ENCODE measurements at places on chromosomes 11 and 22.

DNA sequence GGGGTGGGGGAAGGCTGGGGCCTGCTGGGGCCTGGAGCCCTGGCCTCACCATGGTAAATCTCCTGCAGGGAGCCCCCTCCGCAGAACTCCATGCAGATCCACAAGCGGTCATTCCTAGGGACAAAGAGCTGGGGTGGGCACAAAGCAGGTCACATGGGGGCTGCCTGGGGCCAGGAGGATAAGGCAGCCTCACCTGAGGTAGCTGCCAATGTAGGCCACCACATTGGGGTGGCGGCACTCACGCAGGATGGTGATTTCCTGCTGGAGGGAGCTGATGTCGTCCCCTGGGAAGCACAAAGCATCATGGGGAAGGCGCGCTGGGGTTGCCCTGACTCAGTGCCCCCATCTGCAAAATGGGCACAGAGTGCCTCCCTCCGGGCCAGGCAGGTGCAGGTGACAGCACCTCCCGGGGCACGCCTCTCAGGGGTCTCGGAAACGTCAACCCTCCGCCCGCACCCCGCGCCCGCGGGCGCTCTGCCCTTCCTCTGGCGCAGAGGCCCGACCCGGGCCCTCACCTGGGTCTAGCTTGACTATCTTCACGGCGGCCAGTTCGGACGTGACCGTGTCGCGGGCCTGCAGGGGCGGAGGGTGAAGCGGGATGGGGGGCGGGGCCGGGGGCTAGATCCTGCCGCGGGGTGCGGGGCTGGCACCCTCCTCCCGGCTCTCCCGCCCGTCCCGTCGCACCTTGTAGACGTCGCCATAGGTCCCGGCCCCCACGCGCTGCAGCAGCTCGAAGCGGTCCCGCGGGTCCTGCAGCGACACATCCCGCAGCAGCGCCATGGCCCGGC lies 450 bp downstream of the MAP4K2 start:
- DNase-seq = no peak

DNA sequence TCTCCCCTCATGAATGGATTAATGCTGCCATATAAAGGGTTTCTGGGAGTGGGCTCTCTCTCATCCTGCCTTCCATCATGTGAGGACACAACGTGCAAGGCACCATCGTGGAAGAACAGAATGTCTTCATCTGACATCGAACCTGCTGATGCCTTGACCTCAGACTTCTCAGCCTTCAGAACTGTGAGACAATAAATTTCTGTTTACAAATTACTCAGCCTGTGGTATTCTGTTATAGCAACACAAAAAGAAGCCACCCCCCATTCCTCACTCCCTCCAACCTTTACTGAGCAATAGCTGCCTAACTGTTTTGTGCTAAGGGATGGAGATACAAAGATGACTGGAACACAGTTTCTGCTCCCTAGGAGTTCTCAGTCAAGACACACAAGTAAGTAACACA lies 106.1 kb upstream of the PLET1 start:
- DNase-seq = no peak

DNA sequence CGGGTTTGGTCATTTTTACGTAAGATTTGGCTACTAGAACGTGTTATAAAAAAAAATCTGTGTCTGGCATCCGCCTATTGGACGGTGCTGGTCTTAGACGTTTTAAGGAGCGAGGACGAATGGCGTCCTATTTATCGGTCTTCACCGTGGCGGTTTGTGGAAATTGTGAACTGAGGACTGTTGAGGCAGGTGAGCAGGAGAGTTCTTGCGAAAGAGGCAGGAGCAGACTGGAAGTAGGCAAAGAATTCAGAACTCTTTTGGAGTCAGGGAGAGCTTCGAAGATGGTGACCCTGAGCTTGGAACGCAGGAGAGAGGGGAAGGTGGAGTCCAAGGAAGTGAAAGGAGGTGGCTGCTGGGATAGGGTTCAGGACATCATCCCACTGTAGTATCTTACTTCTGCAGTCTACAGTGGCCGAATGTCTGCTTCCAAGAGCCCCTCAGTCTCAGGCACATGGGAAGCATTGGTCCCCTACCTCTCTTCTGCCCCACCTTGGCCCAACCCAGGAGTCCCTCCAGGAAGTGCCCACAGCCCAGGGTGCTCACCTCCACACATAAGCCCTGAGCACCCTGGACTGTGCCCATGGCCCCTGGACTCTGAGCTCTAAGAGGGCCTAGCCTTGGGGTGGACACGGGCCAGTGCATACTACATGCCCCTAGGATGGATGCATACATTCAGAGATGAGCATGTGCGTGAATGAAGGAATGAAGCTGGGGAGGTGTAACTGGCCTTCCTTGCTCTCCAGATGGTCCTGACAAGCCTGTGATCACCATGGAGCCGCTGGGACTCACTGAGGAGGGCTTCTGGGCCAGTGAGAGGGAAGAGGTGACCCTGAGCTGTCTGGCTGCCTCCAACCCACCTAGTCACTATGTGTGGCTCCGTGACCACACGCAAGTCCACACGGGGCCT lies 3.7 kb downstream of the VSIG10L2 start:
- no peak for DNase-seq

- no peak for DNase-seq
Observed at GRCh38 chr11:102216433-102217075, 100.7 kb upstream of the BIRC3 start.

DNA sequence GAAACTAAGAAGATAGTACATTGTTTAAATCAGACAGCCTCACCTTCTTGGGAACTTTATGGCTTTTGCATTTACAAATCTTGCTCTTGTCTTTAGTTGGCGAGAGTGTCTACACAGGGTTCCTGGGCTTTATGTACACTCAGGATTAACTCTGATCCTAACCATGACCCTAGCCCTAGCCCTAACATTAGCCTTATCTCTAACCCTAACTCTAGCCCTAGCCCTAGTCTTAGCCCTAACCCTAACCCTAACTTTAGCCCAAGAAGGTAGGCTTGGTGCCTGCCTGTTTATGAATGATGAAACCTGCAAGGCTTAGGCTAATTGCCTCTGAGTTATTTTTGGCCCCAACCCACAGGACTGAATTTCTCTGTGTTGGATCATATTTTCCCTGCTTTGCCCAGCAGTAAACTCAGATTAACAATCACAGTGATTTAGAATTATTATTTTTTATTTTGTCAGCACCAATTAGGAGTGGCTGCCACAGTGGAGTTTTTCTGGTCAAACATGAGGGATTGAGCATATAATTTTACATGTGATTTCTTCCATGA lies 44.1 kb upstream of the OR9Q1 start:
- no peak for DNase-seq

DNA sequence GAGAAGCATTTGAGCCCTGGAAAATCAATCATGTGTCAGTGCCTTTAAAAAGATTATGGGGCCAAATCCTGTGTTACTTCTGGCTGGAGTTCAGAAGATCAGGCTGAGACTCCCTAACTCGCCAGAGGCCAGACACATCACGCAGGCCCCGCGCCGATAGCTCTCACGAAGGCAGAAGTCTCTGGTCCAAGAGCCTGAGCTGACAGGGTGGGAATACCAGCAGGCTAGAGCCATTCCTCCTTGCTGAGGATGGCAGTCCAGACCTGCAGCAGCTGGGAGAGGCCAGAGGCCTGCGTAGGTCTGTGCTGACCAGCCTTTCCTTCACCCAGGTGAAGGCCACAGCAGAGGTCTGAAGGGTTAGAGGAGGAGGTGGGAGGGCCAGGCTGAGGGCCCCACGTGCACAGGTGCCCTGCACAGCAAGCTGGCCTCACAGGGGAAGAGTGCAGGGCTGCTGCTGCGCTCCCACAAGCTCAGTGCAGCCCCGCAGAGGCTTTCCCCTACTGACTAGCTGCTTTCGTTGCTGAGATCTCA lies 52.9 kb downstream of the ST14 start:
- DNase-seq = no peak

DNA sequence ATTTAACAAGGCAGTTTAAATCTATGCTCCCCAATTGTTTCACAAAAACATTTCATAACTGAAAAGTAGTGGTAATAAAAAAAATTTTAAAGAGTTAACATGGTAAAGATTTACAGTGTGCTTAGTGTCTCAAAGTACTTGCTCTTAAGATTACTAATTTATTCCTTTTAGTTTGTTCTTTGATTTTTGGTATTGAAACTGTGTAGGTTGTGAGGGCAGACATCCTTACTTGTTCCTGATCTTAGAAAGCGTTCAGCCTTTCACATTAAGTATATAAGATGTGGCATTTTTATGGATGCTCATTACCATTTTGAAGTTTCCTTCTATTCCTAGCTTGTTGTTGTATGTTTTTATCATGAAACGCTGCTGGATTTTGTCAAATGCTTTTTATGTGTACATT lies 32.9 kb downstream of the RAB6A start:
- no peak for DNase-seq

- no peak for DNase-seq
Observed at GRCh38 chr22:31915586-31915985, 28.7 kb upstream of the YWHAH start.

DNA sequence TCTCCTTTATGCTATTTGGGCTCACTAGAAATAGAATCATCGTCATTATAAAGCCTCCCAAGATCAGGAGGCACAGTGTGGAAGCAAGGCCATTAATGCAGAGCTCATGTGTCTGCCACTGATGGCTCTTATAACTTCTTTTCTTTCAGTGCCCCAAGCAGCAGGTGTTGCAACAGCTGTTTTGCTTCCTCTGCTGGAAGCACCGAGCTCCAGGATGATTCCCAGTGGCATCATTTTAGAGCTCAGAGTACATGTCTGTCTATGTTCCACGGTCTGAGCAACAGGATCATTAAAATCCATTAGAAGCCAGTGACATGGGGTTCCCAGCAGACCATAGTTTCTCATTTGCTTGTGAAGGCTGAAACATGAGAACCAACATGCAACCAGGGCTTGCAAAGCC lies 803.0 kb upstream of the FAT3 start:
- no peak for DNase-seq

DNA sequence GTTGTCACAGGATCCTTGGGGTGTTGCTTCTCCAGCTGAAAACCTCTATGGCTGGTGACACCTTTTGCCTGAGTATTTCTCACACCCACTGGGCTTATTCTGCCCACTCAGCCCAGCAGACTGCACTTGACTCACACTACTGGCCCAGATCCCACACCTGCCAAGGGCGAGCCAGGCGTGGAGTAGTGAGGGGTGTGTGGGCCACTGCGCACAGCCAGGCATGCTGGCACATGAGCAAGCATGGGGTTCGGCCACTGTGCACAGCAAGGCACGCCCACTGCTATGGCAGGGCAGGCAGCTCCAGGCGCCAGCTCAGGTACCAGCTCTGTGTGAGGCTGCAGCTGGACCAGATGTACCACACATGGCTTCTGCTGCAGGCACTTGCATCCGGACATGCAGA lies 116.5 kb upstream of the MTNR1B start:
- DNase-seq = no peak

DNA sequence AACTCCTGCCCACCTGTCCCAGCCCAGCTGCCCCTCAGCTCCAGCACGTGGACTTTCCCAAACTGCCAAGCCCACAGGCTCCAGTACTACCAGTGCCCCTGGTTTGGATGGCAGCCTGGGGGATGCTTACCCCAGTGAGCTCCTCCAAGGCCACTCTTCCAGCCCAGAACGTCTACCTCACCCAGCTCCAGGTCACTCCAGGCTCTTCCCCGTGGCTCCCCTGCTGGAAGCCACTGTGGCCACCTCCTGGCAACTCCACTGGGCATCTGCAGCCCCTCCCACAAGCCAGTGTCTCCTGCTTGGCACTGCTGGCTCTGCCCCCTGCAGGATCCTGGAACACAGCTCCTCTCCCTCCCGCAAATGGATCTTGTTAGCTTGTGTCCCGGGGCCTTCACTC lies 29.3 kb downstream of the LMO1 start:
- DNase-seq = no peak

GRCh38 chr11:14137284-14137683 lies 174.8 kb downstream of the SPON1 start:
- no peak for DNase-seq

- no peak for DNase-seq
Observed at GRCh38 chr11:26987731-26988130, 6.2 kb upstream of the FIBIN start.

- no peak for DNase-seq
Observed at GRCh38 chr11:82718307-82718706, 15.4 kb downstream of the FAM181B start.

DNA sequence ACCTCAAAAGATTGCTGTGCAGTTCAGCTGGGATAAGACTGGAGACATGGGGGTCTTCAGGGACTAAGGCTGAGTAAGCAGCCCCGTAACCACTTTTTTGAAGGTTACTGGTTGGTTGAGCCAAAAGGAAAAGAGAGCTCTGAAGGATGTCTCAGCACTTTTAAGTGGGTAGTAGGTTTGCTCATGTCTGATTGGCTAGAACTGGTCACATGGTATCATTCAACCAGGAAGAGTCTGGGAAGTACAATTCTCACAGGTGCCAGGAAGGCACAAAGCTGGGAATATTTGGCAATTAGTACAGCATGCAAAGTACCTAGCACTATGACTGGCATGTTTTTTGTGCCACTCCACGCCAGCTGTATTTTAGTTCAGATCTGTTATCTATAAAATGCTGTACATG lies 58.1 kb downstream of the SNX19 start:
- DNase-seq = no peak

- no peak for DNase-seq
Observed at GRCh38 chr11:78304201-78304600, 113.4 kb downstream of the GAB2 start.

DNA sequence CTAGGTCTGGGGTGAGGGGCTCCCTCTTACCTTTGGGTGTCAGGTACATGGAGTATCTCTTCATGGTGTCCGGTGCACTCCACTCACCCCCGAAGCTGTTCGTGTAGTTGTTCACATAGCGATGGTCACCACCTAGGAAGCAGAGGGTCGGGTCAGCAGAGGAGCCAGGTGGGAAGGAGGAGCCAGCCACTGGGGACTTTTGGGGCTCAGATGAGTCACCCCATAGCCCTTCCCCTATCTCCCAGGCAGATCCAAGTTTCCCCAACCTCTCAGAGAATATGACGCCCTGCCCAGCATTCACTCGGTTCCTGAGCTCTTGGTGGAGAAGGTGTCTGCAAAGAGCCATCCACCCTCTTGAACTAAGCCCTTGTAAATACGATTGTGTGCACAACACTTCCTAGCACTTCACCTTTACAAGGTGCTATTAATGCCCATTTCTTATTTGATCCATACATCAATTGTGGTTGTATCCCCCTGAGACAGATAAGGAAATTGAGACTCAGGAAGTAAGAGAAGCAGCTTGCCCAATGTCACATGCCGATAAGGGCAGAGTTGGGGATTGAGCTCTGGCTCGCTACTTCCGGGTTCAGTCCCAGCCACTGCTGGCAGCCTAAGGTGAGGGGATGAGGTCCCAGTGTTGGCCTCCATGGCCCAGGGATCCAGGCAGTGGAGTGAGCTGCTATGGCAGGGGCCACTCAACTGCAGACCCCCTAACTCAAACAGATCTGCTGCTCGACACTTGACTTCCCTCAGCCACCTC lies 14.8 kb downstream of the TRIM29 start:
- DNase-seq = no peak

GRCh38 chr11:104151404-104152204 lies 12.3 kb downstream of the PDGFD start:
- no peak for DNase-seq

GRCh38 chr22:24436553-24436952 lies 9.2 kb downstream of the ADORA2A start:
- no peak for DNase-seq
